ENCODE measurements at places on chromosomes 7 and 10. TPM values are rescaled to one million over a fixed set of nuclear protein-coding genes. Genes with fewer than 3 reads are reported as not detected.

Gene LRRC4
- 0.54 TPM for total RNA-seq

Gene PLEKHS1
- not detected for total RNA-seq

Gene AZGP1
- not detected for total RNA-seq

DNA sequence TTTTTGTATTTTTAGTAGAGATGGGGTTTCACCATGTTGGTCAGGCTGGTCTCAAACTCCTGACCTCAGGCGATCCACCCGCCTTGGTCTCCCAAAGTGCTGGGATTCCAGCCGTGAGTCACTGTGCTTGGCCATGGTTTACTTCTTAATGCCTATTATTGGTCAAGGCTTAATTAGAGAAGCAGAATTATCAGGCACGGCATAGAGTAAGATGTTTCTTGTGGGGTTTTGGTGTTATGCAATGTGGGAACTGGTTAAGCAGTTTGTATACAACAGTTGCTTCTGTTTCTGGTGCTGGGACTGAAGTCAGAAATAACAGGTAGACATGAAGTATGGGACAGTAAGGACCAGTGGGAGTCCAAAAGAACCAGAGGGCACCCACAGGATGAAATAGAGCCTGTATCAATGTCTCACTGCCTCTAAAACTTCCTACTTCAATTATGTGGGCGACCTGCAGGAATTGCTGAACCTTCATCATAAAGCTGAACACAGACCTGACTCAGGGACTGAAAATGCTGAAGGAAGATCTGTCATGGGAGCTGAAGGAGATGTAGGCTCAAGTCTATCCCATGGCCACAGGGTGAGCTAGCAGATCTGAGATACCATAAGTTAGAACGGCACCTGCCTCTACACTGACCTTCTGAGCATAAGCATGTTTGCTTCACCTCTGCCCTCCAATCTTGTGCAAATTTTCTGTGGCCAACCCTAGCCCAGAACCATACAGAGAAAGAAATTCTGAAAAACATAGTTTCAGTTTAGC lies 38.3 kb upstream of the VCL start:
- no peak for DNase-seq

DNA sequence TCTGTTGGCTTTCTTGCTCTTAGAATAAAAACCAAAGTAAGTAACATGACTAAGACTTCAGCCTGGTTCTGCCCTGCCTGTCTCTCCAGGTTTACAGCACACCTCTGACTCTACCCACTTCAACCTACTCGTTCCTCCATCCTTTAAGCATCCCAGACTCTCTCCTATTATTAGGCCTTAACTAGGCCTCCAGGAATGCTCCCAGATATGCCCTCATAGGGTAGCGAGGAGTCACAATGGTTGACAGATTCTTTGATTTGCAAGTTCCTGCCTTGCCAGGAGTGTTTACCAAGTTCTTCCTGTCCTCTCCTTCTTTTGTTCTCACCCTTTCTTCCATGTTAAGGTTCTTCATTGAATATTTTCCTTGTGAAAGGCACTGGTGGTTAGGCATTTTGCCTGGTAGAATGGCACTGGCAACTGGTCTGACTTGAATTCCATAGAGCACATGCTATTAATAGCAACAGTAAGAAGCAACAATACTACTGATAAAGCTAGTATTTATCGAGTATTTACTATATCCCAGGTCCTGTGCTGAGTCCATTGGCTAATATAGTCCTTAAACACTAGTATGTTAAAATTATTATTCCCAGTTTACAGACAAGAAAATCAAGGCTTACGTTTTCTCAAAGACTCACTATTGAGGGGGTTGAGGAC lies 327.9 kb upstream of the PRKCQ start:
- DNase-seq: no peak

DNA sequence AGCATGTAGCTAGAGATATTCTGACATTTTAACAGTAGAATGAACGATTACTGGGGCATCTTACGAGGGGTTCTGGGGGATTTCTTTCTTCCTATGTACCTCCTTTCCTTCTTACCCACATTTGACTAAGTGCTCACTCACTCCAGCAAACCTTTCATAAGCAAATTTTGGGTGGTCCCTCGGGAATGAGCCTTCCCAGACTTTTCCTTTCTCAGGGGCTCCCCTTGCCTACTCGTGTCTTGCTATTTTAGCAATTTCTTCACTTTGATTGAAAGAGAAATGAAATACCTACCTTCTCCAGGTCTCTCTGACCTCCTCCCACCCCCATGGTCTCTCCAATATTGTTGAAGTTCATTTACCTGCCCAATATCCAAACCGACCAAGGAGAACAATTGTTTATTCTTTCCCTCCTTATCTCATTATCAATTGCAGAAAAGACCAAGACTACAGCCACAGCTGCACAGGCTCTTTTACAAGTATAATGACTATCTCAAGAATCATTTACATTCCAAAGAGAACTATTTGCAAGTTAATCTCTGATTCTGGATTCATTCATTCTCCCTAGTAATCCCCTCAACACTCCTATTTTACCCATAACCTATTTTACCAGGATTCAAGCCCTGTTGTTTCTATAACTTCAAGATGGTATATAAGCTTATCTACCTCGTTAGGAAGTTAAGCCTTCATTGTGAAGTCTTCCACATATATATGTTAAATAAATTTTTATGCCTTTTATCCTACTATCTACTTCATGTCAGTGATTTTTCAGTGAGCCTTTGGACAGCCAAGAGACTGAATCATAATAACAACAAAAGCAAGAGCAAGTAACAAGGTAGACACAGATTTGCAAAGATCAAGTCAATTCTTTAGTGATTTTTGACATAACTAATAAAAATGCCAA lies 480.6 kb downstream of the IPMK start:
- DNase-seq: no peak

- no peak for DNase-seq
These were observed 47.0 kb upstream of the EPC1 start for GRCh38 chr10:32393911-32394310.

GRCh38 chr10:101123085-101123814 lies 7.8 kb upstream of the TLX1 start:
- no peak for DNase-seq

DNA sequence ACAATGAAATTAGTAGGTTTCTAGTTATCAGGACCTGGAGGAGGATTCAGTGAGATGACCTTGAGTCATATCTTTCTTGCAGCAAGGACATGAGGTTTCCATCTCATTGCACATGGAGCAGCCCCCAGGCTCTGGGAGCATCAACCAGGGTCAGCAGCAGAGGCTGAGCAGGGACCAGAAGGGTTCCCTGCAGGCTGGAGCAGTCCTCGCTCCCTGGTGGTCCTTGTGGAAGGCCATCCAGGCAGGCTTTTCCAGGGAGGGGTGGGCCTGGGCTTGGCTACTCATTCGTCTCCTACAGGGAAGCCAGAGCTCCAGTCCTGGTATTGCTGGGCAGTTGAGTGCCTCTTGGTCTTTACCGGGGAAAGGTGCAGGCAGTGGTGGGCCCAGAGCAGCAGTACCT lies 587.5 kb downstream of the GLRX3 start:
- DNase-seq: no peak

GRCh38 chr10:31153692-31154091 lies 122.0 kb upstream of the ZNF438 start:
- no peak for DNase-seq

DNA sequence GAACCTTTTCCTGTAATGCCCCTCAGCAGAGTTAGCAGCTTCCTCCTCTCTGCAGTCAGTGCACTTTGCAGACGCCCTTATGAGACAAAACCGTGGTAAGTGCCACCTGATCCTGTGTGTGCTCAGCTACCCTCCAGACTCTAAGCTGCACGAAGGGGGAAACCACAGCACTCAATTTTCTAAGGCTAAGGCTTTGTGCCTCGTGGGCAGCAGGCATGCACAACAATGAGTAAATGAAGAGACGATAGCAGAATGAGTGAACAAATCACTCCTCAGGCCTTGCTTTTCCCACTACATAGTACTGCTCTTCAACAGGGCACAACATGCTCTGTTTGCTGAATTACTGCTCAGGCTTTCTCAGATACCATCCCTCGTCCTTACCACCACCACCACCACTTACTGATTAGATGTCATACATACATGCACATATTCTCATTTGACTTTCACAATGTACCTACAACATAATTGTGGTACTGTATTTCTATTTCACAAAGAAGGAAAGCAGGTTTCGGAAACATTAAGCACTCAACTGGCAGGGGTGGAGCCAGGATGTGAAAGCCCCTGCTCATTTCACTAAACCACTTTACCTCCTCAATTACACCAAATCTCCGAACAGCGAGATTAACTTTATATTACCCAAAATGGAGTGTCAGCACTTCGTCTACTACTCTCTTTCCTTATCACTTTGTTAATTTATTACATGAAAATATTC lies 85.4 kb downstream of the ICA1 start:
- no peak for DNase-seq

Measured in hematopoietic multipotent progenitor cell (in vitro differentiated cells).